ENCODE measurements at places on chromosomes 3 and 15.

DNA sequence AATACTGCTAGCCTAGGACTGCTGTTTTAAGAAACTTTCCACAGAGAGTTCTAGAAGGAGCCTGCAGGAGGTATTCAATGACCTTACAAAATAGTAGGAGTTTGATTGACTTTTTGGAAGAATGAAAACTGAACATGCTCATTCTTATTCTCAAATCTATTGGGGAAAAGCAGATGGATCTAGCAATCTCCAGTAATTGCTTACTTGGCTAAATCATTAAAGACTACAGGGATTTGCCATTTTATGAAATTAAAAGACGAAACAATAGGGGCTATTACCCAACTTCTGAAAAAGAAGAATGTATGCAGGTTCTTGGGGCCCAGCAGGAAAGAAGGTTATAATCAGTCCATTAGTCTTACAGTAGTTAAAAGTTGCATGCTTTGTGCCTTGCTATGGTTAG lies 29.9 kb upstream of the PEX5L start:
- DNase-seq = no peak

DNA sequence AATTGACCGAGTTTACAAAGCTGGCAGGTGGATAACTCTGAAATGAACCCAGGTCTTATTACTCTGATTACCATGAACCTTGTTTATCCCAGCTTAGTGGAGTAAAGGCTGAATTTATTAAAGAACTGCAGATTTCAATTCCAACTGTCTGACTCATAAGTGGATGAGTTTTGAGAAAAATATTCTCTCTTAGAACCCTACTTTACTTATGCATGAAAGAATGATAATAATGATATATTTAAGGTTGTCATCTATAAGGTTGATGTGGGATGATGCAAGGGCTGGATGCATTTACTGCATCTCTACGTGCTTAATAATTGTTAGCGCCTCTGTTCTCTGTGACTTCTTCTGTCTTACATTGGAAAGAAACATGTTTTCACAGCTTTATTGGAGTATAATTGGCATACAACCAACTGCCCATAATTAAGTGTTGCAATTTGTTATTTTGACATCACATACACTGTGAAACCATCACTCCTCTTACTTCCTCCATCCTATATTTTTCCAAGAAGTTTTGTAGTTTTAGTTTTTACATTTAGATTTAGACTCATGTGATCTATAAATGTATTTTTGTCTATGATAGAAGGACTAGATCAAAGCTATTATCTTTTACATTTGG lies 771.2 kb upstream of the ARRDC4 start:
- no peak for DNase-seq

DNA sequence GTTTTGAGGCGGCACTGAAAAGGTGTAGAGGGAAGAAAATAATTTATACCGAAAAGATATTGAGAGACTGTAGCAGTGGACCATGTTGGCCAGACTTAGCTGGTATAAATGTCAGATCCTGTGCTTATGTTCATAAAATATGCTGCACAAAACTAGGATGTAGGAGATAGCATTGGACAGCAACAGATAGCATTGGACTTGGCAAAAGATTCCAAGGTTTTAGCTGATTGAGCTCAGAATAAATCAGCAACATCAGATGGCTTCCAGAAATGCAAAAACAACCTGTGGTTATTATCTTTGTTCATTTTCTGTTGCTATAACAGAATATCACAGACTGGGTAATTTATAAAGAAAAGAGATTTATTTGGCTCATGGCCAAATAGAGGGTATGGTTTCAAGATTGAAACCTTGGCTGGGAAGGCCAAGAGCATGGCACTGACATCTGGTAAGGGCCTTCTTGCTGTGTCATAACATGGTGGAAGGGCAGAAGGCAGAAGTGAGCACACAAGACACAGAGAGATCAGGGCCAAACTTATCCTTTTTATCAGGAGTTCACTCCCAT lies 34.7 kb downstream of the SLC28A1 start:
- no peak for DNase-seq

DNA sequence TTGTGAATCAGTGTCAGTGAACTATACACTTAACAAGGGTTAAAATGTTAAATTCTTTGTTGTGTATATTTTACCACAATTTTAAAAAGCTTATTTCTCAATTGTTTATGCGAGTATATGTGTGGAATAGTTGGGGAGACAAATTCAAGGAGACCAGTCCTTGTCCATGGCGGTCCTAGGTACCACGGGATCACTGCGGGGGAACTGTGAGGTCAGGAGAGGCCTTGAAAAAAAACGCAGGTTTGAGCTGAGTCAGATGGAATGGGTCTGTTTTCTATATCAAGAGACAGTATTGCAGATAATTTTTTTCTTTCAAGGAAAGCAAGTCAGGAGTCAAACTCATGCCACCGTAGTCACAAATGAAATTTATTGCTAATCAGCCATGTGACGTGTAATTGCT lies 18.5 kb downstream of the IGF1R start:
- no peak for DNase-seq

GRCh38 chr3:76735152-76735551 lies 304.7 kb upstream of the ROBO2 start:
- no peak for DNase-seq

DNA sequence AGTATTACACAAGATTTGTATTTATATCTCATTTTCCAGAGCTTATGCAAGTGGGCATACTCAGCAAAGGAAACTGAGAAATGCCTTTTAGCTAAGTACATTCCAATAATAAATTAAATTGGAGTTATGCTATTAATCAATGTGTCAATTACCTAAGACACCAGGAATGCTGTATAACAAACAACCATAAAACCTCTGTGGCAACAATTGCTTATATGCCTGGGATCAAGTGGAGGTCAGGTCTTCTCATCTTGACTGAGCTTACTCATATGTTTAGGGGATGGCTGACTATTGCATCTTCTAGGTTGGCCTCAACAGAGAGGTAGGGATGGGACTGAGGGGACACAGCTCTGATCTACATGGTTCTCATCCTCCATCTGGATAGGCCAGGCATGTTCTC lies 30.7 kb downstream of the CD200R1L start:
- DNase-seq = no peak

DNA sequence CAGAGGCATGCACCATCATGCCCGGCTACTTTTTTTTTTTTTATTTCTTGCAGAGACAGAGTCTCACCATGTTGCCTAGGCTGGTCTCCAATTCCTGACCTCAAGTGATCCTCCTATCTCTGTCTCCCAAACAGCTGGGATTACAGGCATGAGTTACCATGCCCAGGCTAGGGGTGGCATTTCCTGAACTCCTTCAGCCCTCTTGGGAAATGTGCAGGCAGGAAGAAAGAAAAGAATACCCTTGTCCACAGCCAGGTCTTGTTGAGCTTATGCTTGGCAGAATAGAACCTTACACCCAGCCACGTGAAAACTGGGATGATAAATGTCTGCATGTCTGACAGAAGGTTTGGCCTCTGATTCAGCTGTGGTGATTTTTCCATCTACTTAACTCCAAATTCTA lies 30.2 kb upstream of the SNRPN start:
- no peak for DNase-seq

All from activated CD4-positive, alpha-beta T cell treated with anti-CD3 and anti-CD28 coated beads, Interleukin-2, amount 50 U/mL, for 4 hours (primary cell).